ENCODE measurements at places on chromosomes 16 and 17.

- DNase-seq: no peak
These were observed 24.4 kb downstream of the PRMT7 start for GRCh38 chr16:68335175-68335574.

DNA sequence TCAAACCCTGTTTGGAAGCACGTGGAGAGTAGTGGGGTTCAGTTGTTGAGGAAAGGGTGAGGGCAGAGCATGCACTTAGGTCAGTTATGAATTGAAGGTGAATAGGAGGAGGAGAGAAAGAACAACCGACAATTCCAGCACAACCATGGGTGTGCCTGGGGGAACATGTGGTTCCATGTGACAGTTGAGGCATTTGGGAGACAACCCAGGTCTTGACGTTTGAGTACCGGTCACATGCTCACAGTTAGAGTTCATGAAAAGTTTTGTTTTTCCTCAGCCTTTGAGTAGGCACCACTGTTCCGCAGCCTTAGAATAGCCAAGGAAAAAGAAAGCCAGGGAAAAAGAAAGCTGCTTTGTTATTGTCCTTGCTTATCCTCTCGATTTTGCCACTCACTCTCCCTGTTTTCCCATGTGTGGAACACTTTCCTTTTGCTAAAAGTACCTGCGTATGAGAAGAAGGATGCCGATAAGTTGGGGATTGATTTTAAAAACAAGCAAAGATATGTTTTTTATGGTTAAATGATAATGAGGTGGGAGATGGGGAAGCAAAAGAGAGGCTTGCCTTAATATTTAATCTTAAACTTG is 25.6 kb upstream of the ABCC11 start:
- DNase-seq: no peak

- DNase-seq: no peak
These were observed 64.3 kb downstream of the IRX6 start for GRCh38 chr16:55388131-55388862.

GRCh38 chr16:22191532-22192260 is 14.4 kb upstream of the EEF2K start:
- no peak for DNase-seq

GRCh38 chr17:43453331-43453812 is 30.4 kb upstream of the DHX8 start:
- DNase-seq: no peak

DNA sequence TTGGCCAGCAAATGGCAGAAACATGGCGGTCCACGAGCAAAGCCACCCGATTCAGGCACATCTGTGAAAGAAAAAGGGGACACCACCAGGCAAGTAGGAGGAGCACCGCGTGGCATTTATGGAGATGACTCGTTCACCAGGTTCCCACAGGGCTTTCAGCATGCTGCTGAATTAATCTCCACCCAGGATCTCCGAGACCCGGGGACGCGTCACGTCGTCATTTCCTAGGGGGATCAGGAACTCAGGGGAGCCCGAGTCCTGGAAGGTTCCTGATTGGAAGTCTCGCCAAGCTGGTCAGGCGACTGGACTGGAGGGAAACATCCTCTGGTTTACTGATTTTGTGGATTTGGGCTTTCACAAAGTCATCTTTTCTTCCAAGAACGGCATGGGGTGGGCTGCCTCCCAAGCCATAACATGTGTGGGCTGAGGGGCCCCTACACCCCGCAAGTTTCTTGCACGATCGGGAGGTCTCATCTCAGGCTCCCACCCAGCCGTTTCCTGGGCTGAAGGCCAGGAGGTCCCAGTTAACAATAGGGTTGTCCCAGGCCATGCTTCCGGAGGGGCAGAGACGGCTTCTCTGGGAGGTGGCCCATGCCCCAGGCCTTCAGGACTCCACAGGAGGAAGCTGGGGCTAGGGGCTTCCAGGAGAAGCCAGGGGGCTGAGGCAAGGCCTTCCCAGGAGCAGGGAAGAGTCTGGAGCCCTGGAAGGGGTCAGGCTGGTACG is 645 bp downstream of the DNAH17 start:
- no peak for DNase-seq

GRCh38 chr17:50898369-50899004 is 32.3 kb upstream of the TOB1 start:
- DNase-seq: no peak

DNA sequence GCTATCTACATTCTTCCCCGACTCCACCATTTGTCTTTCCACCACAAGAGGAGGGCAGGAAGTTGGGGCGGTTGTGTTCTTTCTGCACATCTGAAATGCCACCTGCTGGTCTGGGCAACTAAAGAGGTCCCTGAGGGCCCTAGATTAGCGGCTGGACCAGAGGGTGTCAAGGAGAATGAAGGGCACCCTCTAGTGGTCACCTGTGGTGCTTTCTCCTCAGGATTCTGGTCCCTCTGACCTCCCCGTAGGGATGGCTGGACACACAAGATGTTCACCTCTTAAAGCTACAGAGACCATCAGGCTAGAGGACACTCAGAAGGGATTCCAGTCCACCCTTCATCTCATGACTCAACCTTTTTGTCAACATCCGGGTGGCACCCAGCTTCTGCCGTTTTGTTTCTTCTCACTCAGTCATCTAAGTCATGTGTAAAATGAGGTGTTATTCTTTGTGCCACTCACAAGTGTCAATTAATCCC is 2.9 kb upstream of the SCIMP start:
- DNase-seq: peak; percentile 73

- peak; percentile 10 for DNase-seq
These were observed 31.2 kb downstream of the NFATC3 start for GRCh38 chr16:68116256-68116867.

GRCh38 chr16:676913-677312 is 1.4 kb downstream of the RHBDL1 start:
- DNase-seq: no peak

- DNase-seq: no peak
These were observed 37.0 kb downstream of the GAS7 start for GRCh38 chr17:10161386-10161785.

GRCh38 chr16:78469787-78470186 is 370.3 kb downstream of the WWOX start:
- no peak for DNase-seq

DNA sequence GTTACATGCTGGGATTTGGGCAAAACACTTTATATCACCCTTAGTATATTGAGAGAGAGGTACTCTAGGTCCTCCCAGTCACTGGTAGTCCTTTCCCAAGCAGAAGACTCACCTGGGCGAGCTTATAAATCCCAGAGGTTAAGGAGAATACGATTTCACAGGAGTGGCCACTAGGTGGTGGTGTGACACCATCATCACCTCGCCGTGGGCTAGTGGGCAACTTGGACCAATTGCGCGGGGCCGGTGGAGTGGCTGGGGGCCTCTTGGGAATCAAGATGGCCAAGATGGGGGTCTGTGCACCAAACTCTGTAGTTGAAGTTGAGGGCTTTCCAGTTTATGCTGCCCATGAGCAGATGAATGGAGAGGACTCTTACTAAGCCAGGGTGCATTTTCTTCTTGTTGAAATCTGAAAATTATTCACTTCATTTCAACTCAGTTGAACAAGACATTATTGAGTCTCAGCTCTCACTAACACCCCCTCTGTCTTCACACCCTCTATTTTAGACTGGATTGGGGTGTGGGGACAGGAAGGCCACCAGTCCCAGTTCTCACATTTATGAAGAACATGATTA is 38.2 kb upstream of the PIRT start:
- peak; percentile 18 for DNase-seq

- DNase-seq: no peak
These were observed 18.4 kb downstream of the GLP2R start for GRCh38 chr17:9844153-9844552.

DNA sequence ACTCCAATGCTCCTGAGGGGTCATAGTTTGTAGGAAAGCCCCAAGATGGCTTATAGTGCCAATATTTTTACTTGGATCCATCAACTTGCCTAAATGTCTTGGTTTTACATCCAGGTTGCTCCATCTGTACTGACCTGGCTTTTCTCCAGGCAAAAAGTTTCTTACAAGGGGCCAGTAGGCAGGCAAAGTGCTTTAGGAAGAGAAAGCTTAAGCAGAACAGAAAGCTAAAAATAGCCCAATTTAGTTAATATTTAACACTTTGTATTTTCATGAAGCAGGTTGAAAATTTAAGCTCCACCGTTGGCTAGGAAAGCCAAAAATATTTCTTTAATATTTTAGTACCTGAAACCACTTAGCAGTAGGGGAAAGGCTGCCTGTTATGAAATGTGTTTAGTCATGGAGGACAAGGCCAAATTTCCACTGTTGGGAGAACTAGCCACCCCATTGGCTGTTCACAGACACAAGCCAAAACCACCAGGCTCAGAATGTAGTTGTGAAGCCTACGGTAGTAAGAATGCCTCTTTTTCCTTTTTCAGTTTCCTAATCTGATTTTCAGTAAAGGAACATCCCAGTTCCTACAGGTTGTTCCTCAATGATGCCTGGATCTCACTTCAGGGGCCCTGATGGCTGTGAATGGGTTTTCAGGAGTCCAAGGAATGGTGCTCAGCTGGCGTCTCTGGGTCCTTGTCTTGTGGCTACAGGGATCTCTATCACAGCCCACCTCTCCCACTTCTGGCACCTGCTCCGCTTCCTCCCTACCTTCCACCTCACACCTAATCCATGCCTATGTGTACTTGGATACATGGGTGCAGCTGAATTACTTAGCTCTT is 324.8 kb downstream of the PMP22 start:
- DNase-seq: no peak

DNA sequence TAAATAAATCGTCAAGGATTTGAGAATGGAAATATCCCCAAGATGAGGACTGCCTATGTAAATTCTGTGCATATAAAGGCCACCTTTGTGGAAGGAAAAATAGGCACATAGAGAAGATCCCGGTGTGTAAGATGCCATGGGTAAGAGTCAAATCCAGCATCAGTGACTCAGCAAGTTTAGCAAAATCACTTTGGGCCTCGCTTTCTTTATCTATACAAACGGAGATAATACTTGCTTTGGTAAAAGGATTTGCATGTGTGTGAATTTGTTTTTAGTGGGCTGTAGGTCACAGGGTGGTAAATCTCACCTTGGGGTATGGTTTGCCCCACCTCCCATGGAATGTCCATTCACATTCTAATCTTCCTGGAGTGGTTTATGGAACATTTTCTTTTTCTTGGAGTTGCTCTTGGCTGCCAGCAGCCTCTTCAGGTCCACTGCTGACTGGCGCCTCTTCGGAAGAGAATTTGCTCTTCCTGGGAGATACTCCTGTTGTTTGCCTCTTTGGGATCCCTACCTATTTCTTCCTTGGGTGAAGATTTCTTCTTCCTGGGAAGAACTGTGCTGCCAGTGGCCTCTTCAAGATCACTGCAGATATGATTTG is 587.6 kb downstream of the CDH11 start:
- DNase-seq: no peak

- no peak for DNase-seq
These were observed 29.4 kb upstream of the SLC38A8 start for GRCh38 chr16:84072014-84072413.

GRCh38 chr16:86306811-86307513 is 203.4 kb upstream of the FOXF1 start:
- no peak for DNase-seq

- no peak for DNase-seq
These were observed 61.8 kb downstream of the EMP2 start for GRCh38 chr16:10518479-10519041.

DNA sequence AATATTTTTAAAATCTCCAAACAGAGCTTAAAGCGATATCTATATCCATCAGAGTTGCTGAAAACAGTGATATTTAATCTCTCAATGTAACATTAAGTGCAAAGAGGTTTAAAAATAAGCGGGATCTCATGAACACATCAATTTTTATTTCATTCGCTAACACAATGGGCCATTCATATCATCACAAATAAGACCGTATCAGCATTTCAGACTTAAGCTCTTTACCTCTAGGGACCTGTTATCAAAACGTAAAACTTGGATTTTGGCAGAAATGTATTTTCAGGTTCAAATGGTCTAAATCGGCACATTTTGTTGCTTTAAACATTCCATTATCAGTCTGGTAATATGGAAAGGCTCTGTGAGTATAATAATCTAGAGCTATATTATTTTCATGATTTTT is 77.9 kb downstream of the TOX3 start:
- DNase-seq: no peak

DNA sequence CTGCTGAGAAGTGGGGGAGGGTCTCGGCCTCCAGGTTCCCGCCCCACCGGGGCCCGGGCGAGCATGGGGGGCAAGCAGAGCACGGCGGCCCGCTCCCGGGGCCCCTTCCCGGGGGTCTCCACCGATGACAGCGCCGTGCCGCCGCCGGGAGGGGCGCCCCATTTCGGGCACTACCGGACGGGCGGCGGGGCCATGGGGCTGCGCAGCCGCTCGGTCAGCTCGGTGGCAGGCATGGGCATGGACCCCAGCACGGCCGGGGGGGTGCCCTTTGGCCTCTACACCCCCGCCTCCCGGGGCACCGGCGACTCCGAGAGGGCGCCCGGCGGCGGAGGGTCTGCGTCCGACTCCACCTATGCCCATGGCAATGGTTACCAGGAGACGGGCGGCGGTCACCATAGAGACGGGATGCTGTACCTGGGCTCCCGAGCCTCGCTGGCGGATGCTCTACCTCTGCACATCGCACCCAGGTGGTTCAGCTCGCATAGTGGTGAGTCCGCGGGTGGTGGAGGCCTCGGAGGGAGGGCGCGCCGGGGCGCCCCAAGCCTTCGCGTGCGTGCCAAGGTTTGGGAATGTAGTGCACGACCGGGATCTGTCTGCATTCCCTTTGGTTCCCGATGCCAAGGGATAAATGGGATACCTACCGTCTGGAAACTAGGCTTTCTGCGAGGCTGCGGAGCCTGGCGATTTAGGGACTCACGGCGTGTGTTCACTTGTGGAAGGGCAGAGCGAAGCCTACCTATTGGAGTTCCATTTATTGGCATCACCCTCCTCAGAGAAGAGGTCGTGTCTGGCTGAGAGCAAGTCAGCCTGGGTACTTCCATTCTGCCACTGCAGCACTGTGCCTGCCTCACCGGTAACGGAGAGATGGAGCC is 1.0 kb downstream of the ZNRF1 start:
- no peak for DNase-seq

GRCh38 chr17:71572343-71572742 is 548.5 kb upstream of the SOX9 start:
- DNase-seq: no peak

DNA sequence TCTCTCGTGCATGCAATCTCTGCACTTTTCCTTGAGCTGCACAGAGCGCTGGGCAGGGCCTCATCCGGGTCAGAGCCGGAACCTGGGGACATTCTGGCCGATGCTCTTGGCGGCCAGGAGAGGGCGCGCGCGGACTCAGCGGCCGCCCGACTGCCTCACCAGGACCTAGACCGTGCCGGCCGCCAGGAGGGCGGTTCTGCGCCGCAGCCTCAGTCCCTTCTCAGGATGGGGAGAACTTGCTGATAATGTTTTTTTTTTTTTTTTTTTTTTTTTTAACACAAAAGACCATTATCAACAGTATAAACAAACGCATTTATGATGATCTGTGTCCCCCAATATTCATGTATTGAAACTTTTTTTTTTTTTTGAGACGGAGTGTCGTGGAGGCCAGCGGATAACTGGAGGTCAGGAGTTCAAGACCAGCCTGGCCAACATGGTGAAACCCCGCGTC is 8.1 kb upstream of the FLYWCH2 start:
- DNase-seq: peak; percentile 82

- DNase-seq: no peak
These were observed 246.5 kb downstream of the GSG1L start for GRCh38 chr16:27817038-27817437.

DNA sequence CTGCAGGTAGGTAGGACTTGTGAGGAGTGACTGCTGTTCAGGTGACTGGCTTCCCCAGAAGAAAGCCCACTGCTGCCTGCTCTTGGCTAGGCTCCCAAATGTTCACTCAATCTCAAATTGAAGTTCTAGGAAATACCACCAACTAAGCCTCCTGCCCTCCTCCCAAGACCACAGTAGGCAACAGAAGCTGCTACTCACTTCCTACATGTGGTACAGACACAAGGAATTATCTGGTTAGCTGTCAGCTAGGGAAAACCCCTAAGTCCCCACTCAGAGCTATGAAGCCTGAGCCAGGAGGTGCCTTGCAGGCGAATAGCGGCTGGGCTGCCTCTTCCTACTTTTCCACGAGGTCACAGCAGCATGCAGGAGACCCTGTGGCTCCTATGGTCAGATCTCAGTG is 4.9 kb downstream of the FBXO39 start:
- no peak for DNase-seq

All from MM.1S (cell line).